ENCODE measurements at places on chromosomes 6 and 20. TPM values are rescaled to one million over a fixed set of nuclear protein-coding genes. Genes with fewer than 3 reads are reported as not detected.

Gene TSBP1
- not detected for total RNA-seq

Gene MAP3K7
- 35.2 TPM for total RNA-seq

Gene MYL9
- 0.42 TPM for total RNA-seq

Gene TMEM244
- total RNA-seq: not detected

Gene SLC22A2
- total RNA-seq: not detected

Gene SOX4
- 1.4 TPM for total RNA-seq

Gene IRAK1BP1
- 2.7 TPM for total RNA-seq

Gene ISM1
- 1.4 TPM for total RNA-seq

Gene SPDEF
- not detected for total RNA-seq

Gene CALHM5
- not detected for total RNA-seq

GRCh38 chr6:166862287-166862977 is 93.9 kb downstream of the RNASET2 start:
- peaks cover 41% of the 10 kb centered on the region for H3K27me3 ChIP-seq
- DNase-seq: peak; percentile 43
- no peaks in the 10 kb centered on the region for H3K36me3 ChIP-seq
- H3K27ac ChIP-seq: no peak overlapping the region
- peaks cover 7% of the 10 kb centered on the region for H3K4me1 ChIP-seq

DNA sequence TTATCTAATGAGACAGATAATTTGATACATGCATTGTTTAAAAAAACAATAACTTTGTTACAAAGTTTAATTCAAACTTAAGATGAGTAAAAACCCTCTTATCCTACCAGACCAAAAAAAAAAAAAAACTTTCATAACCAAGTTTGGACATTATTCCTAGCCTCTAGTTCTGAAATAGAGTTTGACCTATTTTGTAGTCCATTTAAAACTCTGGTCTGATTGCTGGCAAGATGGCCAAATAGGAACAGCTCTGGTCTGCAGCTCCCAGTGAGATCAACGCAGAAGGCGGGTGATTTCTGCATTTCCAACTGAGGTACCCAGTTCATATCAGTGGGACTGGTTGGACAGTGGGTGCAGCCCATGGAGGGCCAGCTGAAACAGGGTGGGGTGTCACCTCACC is 125.9 kb downstream of the FRK start:
- no peaks in the 10 kb centered on the region for H3K36me3 ChIP-seq
- no peaks in the 10 kb centered on the region for H3K4me1 ChIP-seq
- DNase-seq: no peak
- H3K27ac ChIP-seq: no peak overlapping the region
- no peaks in the 10 kb centered on the region for H3K27me3 ChIP-seq
- no peak overlapping the region for H3K4me3 ChIP-seq

DNA sequence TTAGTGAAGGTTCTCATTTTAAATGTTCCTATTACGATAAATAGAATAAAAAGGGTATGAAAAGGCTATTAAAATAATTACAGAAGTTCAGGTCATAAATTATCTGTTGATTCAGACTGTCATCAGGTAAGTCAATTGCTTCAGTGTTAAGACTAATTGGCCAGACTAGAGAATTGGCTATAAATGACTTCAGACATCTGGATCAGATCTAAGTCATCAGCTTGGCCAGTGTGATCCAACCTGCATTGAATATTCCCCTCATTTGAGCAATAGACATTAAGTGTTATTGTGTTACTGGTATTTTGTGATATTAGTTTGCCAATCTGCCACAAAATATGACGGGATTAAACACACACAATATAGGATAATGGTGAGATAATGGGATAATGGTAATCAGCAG is 377.6 kb upstream of the CITED2 start:
- no peak for DNase-seq
- no peak overlapping the region for H3K27ac ChIP-seq
- H3K27me3 ChIP-seq: no peaks in the 10 kb centered on the region
- H3K4me3 ChIP-seq: no peak overlapping the region
- no peaks in the 10 kb centered on the region for H3K4me1 ChIP-seq
- H3K36me3 ChIP-seq: no peaks in the 10 kb centered on the region

- H3K4me3 ChIP-seq: no peak overlapping the region
- no peaks in the 10 kb centered on the region for H3K4me1 ChIP-seq
- no peaks in the 10 kb centered on the region for H3K36me3 ChIP-seq
- no peak overlapping the region for H3K27ac ChIP-seq
Observed at GRCh38 chr6:131303338-131303930, 168.2 kb downstream of the AKAP7 start.

DNA sequence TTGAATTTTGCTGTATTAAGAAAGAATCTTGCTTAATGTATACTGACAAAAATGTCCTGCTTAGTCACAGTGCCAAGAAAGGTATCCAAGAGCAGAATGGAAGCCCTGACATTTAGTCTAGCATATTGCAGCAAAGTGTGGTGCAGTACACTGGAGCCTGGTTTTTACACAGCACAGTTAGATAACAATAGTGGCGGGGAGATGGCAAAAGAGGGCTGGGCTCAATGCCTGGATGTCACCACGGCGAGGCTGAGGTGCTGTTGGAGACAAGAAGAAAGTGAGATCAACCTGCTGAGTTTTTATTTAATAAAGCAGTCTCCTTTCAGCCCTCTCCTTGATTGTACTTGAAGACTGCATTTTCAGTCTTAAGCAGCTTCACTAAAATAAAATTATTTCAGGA is 426.0 kb downstream of the LMBRD1 start:
- H3K4me1 ChIP-seq: no peaks in the 10 kb centered on the region
- DNase-seq: no peak
- H3K4me3 ChIP-seq: no peak overlapping the region
- no peaks in the 10 kb centered on the region for H3K27me3 ChIP-seq
- no peak overlapping the region for H3K27ac ChIP-seq

GRCh38 chr6:163955756-163956155 is 541.2 kb downstream of the QKI start:
- DNase-seq: no peak
- no peaks in the 10 kb centered on the region for H3K36me3 ChIP-seq
- H3K27ac ChIP-seq: no peak overlapping the region
- H3K27me3 ChIP-seq: peaks cover 19% of the 10 kb centered on the region
- H3K4me3 ChIP-seq: no peak overlapping the region

DNA sequence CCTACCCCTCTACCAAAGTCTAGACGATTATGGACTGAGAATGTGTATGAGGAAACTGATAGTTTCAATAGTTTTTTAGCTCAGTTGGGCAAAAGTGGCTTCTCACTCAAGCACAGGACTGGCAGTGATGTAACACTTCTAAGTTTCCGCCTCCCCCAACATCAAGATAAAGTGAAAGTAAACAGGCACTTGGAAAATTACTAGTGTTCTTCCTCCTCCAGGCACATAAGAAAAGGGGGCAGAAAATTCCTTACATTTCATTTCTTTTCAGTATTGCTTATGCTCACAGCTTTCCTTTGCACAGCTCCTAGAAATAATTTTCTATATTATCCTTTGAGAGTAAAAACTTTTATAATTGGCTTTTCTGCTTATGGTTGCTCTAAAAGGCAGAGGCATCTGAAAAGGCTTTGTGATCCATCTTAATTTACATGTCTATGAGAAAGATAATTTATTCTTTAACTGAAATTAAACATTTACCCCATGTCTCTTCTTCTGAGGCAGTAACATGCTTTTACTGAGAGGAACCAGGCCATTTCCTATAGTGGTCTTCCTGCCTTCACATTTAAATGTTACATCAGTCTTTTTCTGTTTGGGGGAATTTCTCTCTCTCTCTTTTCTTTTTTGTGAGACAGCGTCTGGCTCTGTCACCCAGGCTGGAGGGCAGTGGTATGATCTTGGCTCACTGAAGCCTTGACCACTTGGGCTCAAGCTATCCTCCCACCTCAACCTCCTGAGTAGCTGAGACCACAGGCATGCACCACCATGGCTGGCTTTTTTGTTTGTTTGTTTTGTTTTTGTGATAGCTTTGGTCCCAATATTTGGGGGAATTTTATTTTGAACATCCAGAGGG is 65.0 kb upstream of the EEF1A1 start:
- no peaks in the 10 kb centered on the region for H3K27me3 ChIP-seq
- DNase-seq: peak; percentile 66
- H3K27ac ChIP-seq: peak overlapping the region; percentile 99
- peak overlapping the region; percentile 66 for H3K4me3 ChIP-seq

DNA sequence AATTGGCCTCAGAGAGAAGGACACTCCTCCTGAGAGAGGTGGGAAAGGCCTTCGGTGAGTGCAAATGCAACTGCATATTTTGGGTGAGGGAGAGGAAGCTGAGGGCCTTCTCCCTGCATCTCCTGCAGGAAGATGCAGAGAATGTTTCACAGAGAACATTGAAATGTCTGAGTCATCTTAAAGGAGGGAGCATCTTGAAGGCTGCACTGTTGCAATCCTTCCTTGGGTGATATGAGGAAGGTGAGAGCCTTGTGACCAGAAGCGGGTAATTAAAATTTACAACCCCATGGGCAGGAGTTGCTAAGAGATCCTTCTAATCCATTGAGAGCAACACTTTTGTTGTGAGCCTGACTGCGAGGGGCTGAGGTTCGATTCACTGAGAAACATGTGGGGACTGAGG is 375.7 kb upstream of the MARCKS start:
- no peak for DNase-seq
- no peak overlapping the region for H3K27ac ChIP-seq
- no peaks in the 10 kb centered on the region for H3K27me3 ChIP-seq
- H3K36me3 ChIP-seq: no peaks in the 10 kb centered on the region

DNA sequence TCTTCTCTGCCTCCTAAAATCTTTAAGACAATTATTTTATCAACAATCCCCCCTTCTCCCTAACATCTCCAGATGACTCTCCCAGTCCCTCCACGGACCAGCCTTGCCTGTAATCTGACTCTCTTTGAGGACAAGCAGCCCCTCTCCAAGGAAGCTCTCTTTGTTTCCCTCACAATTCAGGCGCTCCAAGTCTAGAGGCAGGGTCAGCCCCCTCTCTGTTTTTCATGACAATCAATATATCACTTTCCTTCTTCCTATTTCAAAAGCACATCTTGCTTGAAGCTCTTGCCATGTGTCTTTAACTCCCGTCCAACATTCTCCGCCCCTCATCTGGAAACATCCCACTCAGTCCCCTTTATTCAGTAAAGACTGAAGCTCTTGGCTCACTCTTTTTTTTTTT is 393.4 kb upstream of the SULF2 start:
- no peaks in the 10 kb centered on the region for H3K4me1 ChIP-seq
- DNase-seq: no peak
- peaks cover 3% of the 10 kb centered on the region for H3K27me3 ChIP-seq

GRCh38 chr20:37729909-37730308 is 36.1 kb downstream of the CTNNBL1 start:
- H3K4me3 ChIP-seq: no peak overlapping the region
- H3K27me3 ChIP-seq: no peaks in the 10 kb centered on the region
- H3K36me3 ChIP-seq: peaks cover 9% of the 10 kb centered on the region
- peaks cover 10% of the 10 kb centered on the region for H3K4me1 ChIP-seq

- H3K36me3 ChIP-seq: no peaks in the 10 kb centered on the region
- DNase-seq: no peak
- no peaks in the 10 kb centered on the region for H3K4me1 ChIP-seq
- no peak overlapping the region for H3K4me3 ChIP-seq
- no peaks in the 10 kb centered on the region for H3K27me3 ChIP-seq
Observed at GRCh38 chr6:84920021-84920420, 155.6 kb upstream of the TBX18 start.

GRCh38 chr6:32234934-32235333 is 11.1 kb upstream of the NOTCH4 start:
- no peak for DNase-seq
- no peak overlapping the region for H3K27ac ChIP-seq
- H3K4me1 ChIP-seq: peaks cover 2% of the 10 kb centered on the region
- H3K27me3 ChIP-seq: no peaks in the 10 kb centered on the region

DNA sequence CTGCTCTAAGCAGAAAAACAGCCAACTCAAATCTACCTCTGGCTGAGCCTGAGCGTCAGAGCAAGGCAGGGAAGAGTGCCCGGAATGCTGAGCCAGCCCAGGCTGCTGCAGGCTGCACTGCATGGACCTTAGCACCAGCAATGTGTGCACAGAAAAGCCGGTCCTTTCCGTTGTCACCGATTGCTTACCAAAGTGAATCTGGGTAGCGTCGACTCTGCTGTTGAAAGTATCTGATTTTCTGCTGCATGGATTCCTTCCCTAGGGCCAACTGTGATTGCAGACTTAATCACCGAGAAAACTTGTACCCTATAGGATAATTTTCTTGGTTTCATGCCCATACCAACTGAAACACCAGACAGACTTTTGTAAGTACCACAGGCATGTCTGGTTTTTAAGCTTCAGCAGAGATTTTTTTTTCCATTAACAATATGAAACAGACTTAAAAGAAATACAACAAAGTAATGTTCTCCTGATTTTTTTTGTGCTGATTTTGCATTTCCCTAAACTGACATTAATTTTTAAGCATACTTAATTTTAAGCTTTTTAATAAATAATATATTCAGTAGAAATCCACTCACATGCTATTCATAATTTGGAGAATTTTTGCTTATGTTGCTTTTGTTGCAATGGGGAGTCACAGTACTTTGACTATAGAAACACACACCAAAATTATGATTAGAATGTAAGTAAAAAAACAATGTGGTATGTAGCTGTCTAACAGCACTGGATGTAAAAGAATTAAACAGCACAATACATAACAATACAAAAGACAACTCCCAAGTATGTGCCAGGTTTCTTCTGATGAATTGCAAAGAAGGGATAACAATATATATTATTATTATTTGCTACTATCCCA is 218.0 kb downstream of the THBS2 start:
- no peak for DNase-seq
- H3K4me3 ChIP-seq: no peak overlapping the region
- no peak overlapping the region for H3K27ac ChIP-seq
- no peaks in the 10 kb centered on the region for H3K4me1 ChIP-seq
